Vagina (tissue), 2 donors: ENCODE measurements at places on chromosomes 3 and 15. TPM values are rescaled to one million over a fixed set of nuclear protein-coding genes. Genes with fewer than 3 reads are reported as not detected.

DNA sequence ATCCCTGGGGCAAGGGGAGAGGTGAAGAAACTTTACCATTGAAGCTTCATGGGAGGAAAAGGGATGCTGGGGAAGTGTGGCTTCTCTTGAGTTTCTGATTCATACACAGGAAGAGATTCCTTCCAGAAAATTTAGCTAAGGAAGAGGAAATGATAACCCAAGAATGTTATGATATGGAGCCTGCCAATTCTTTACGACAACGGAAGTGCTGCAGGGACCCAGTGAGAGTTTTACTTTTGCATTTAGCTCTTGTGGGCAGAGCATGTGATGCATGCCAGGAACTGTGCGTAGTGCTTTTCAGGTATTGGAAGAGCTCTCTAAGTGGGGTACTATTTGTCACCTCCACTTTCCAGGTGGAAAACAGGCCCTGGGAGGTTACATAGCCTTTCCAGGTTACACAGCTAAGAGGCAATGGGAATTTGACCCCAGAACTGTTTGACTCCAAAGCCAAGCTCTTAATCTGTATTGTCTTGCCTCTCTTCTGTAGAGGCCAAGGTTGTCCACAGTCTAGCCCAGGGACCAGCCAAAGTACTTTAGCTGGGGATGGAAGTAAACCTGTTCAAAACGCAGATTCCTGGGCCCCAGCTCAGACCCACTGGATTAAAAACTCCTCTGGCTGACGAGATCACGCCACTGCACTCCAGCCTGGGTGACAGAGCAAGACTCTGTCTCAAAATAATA, 23.0 kb downstream of the CMTM7 start:
- no peak for DNase-seq

DNA sequence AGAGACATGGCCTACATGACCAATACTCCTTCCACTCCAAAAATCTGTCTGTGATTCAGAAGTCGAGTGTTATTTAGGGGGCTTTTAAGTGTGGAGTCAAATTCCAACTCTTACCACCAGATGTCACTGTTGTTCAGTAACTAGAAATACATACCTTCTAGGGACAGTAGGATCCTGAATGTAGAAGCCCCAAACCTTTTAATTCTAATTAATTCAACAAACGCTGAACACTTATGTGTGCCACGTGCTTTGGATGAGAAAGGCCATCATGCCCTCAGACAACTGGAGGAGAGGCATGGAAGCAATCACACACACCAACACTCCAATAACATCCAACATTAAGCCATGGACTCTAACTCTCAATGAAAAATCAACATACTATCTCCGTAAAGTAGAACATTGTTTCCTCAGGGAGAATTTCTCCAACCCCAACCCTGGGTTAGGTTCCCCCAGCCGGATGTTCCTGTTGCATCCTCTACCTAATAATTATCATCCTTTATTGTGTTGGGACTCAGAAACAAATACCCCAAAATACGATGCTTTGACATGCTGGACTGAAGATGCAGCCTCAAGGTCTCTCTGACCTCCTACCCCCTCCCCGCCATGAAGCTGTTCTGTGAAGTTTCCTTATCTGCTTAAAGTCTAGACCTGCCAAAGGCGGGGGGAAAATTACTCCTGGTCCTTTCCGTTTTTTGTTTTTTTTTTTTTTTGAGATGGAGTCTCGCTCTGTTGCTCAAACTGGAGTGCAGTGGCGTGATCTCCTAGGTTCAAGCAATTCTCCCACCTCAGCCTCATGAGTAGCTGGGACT, 8.0 kb upstream of the CCDC13 start:
- no peak for DNase-seq

GRCh38 chr3:196821806-196822355, 45.8 kb upstream of the SENP5 start:
- DNase-seq = no peak

DNA sequence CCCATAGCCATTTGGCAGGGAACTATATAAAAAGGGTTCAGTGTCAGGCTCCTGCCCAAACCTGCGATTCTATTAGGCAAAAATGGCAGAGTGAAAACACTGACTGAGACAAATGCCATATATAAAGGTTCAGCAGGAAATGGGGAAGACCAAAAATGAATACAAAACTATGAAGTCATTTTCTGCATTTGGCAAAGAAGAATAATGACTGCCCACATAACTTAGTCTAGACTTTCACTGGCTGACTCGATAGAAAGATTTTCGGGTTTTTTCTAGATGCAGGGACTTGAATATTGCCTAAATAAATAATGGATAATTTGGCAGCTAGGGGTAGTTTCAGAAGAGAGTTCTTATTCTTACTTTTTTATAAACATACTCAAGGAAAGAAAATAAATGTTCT, 178.0 kb downstream of the TPRG1 start:
- DNase-seq = no peak

- no peak for DNase-seq
These were observed 528.9 kb downstream of the IGSF11 start for GRCh38 chr3:118505784-118506183.

- DNase-seq = no peak
These were observed 3.1 kb downstream of the HMCES start for GRCh38 chr3:129281726-129282125.

Gene WDR93
- total RNA-seq = not detected

Gene SLCO2A1
- total RNA-seq = 40.3 TPM

Gene CHRNA3
- total RNA-seq = 3.7 TPM

Gene GOLGA6D
- not detected for total RNA-seq
